Uterus (tissue), 4 donors: ENCODE measurements at places on chromosomes 3 and 15. TPM values are rescaled to one million over a fixed set of nuclear protein-coding genes. Genes with fewer than 3 reads are reported as not detected.

DNA sequence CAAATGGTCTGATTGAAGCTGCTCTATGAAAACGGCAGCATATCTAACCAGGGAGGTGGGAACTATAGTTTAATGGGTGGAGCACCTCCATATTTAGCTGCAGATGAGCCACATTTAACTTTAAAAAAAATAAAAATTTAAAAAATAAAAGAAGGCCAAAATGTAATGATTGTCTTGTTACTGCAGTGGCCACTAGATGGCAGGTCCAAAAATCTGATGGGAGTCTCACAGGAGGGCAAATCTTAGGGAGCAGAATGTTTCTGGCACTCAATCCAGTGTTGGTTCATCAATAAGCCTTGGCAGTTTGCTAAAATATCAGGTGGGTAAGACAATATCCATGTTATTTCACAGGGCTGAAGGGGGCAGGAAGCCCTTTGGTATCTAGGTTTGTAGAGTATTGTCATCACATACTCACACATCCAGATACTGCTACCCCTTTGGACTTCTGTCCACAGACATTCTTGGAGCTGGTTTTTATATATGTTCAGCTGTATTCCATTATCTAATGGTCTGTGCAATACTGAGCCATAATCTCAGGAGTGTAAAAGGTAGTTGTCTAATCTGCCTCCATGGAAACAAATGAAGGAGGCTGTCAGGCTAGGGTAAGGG is 233.3 kb downstream of the TIGIT start:
- DNase-seq = no peak

GRCh38 chr3:77536038-77536775 is 496.3 kb downstream of the ROBO2 start:
- no peak for DNase-seq

DNA sequence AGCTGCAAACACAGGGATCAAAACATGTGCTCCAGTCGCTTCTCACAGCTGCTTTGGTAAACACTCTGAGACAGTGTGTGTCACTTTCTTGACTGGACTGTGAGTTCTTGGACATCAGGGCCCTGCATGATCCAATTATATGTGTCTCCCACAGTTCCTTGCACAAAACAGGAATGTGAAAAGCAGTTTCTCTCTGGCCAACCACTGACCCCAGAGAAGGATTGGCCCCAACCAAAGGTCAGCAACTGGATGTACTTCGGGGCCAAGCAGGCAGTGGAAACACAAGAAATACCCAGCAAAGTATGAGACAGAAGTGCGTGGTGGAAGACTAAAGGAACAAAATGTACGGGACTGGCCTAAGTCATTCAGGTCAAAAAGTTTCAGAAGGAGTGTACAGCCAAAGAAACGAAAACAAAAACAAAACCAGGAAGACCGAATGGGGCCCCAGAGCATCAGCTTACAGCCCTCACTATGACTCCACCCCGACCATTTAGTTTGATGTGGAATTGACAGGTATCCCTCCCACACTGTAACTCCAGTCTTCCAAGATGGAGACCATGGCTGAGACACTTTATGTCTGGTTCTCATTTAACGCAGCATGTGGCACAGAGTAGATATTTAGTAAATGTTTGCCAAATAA is 76.7 kb upstream of the LPP start:
- peak; percentile 67 for DNase-seq

DNA sequence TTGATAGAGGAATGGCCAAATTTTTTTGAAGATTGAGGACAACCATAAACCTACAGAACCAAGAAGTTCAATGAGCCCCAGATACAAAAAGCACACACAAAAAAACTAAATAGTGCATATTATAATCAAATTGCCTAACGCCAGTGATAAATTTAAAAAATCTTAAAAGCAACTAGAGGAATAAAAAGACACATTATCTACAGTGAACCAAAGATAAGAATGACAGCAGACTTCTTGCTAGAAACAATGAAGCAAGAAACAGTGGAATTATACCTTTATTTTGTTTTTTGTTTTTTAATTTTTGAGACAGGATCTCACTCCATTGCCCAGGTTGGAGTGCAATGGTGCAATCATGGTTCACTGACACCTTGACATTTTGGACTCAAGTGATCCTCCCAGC is 9.9 kb upstream of the SAMD7 start:
- DNase-seq = no peak

GRCh38 chr3:100869787-100870186 is 123.4 kb downstream of the ABI3BP start:
- no peak for DNase-seq

- no peak for DNase-seq
Measured at GRCh38 chr3:99373088-99373845, 265.1 kb upstream of the COL8A1 start.

DNA sequence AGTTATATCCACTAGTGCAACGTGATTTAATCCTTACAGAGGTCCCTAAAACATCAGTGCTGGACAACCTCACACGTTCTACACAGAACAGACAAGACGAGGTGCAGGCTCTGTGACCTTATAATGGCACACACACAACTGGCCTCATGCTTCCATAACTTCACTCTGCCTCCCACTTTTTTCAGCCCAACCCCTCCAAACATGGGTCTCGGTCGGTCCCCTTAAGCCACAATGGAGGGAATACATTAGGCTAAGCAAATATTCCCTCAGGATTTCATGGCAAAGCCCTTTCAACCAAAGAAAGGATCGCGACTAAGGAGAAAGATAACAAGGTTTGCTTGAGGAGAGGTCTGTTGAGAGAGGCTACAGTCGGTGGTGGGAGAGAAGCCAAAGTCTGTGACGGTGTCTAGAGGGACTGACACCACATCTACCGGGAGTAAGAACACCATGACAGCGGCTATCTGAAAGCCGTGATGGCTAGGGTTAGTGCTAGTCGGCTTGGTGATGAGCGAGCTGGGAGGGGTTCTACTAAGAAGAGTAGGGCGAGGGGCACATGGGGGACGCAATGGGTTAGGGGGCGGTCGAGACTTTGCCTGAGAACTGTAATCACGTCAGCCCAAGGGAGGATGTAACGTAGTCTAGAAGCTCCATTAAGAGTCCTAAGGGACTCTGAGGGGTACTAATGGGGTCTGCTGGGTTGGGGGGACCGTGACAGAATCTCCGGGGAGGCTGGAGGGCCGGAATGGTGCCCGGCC is 1.0 kb downstream of the MYO9A start:
- no peak for DNase-seq

DNA sequence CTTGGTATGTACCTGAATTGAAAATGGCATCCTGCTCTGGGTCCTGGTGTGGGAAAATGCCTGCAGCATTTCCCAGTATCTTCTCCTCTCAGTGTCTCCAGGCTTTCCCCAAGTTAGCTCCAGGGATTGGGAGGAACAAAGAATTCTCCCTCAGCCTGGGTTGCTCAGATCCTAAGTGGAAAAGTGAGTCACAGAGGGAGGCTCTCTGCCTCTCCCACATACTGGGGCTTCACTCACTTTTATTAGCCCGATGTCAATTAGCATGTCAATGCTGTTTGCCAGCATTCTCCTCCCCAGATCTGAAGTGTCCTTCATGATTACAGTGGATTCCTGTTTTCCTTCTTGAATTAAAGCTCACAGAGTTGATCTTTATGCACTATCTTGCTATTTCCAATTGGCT is 655.0 kb downstream of the EPHA3 start:
- no peak for DNase-seq

GRCh38 chr3:43214616-43215015 is 71.7 kb upstream of the SNRK start:
- DNase-seq = no peak

DNA sequence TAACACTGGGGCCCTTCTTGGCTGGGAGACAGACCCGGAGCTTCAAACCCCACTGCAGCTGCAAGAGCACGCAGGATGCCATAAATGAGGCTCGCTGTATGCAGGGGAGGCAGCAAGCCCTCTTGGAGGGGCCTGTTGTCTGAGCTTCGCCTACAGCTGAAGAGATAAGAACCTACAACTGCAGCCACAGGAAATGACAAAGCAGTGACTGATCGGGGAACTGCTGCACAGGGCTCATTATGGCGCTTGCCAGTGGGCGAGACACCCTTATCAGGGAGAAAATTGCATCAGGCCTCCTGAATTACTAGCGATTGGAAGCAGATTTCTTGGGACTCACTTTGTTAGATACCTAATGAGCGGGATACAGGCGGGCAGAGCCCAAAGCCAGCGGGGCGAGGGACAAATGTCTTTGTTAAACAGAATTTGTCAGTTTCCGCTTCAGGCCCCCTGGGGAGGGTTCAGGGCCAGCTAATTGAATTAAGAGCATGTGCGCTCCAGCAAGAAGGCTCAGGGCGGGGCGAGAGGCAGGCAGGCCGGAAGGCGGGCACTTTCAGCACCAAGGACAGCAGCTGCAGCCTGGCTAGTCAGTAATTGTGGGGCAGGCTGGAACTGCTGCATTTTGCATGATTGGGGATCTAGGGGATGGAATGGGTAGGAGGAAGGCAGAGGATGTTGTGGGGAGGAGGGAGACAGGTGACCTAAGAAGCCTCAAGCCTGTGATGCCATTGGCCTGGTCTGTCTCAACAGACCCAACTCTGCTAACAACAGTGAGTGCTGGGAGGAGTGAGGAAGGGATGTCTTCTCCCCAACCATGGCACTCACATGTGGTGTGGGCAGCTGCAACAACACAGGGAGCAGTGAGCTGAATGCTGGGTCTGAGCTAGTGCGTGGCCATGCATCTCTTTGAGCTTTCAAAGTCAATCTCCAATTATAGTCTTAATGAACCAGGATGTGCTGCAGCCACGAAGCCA is 55.3 kb downstream of the CCDC33 start:
- peak; percentile 61 for DNase-seq

DNA sequence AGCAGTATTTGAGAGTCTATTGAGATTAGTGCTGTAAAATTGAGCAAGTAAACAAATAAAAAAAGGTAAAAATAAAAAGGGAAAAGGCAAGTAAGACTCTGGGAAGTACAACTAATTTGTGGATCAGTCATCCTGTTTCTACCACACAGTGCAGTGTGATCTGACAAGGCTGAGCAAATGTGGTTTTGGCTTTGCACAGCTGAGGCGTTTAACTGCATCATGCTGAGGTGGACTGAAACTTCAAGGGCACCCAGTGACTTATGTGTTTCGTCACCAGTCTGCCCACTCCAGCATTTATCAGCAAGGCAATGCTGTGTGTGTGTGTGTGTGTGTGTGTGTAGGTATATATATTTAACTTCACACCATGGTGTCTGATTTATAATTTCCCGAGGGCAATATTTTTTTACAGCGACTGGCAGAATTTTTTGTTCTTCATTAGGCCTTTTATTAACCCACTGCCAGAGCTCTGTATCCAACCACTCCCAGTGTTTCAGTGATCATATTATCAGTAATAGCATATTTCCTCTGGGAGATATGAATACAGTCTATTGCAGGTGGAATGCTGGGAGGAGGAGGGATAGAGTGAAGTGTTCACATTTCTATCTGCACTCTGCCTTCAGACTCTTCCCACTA is 131.5 kb upstream of the SATB1 start:
- no peak for DNase-seq

- no peak for DNase-seq
Measured at GRCh38 chr3:56366641-56367162, 101.6 kb downstream of the ERC2 start.

GRCh38 chr15:32884146-32884545 is 166.3 kb downstream of the GREM1 start:
- DNase-seq = no peak

- DNase-seq = no peak
Measured at GRCh38 chr3:7487763-7488162, 626.8 kb downstream of the GRM7 start.

Gene GABRG3
- total RNA-seq = not detected

Gene ALG1L2
- total RNA-seq = not detected

Gene RHCG
- total RNA-seq = 0.14 TPM

Gene LRRC31
- total RNA-seq = 0.35 TPM

Gene EBLN2
- 4.7 TPM for total RNA-seq

Gene NOX5
- 0.52 TPM for total RNA-seq

Gene CCDC39
- total RNA-seq = not detected
